ENCODE measurements at places on chromosomes 12 and 14. TPM values are rescaled to one million over a fixed set of nuclear protein-coding genes. Genes with fewer than 3 reads are reported as not detected.

Gene OR4E2
- total RNA-seq = not detected

Gene IFNG
- 12.4 TPM for total RNA-seq

Gene ZNF10
- total RNA-seq = 24.0 TPM

Gene KRT71
- not detected for total RNA-seq

Gene BAZ1A
- total RNA-seq = 50.3 TPM

Gene KLRC2
- total RNA-seq = 3.6 TPM

Gene PPP1R1A
- total RNA-seq = not detected

Gene FAIM2
- total RNA-seq = not detected

Gene KCNK13
- total RNA-seq = 0.42 TPM

Gene RAPGEF3
- total RNA-seq = 0.42 TPM
